Nucleus accumbens (tissue), 56 donors: ENCODE measurements at places on chromosomes 4 and X.

DNA sequence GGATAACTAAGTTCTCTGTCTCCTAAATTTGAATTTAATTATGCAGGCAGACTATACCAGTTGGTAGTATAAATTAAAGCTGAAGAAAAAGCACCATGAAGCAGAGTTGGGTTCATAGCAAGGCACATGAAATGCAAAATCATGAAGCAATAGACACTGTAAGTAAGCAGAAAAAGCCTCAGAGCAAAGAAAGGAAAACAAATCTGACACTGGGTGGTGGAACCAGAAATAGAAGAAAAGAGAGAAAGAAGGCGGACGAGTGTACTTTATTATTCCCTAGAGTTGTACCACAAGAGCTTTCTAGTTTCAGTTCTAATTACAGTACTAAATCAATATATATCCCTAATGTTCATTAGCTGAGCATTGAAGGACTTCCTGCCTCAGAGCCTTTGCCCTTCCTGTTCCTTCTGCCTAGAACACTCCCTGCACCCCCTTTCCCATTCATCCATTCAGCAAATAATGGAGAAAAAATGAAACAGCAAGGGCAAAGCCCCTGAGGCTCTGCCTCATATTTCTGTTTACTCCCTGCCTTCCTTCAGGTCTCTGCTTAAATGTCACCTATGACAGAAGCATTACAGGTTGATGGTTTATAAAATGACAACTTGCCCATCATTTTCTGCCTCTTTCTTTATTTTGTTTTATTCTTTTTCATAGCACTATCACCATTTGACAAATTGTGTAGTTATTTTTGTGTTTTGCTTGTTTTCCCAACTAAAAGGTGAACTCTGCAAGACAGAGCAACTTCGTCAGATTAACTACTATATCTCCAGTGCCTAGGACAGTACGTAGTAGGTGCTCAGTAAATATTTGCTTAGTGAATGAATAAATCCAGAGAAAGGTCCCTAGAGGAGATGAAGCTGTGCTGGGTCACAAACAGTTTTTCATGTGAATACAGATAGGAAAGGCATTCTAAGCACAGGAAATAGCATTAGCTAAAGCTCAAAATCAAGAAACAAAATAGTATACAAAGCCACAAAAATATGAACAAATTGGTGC, 154.0 kb upstream of the RASGEF1B start:
- no peak for DNase-seq

- DNase-seq: no peak
Observed at GRCh38 chr4:37482236-37482913, 203.8 kb downstream of the RELL1 start.

GRCh38 chr4:128832243-128832625, 22.7 kb downstream of the JADE1 start:
- DNase-seq: no peak

GRCh38 chr4:168441412-168441811, 38.9 kb downstream of the DDX60L start:
- DNase-seq: no peak

GRCh38 chr4:7732263-7732662, 207.4 kb downstream of the AFAP1 start:
- DNase-seq: no peak
